ENCODE measurements at places on chromosomes 1 and 21.

- no peak for DNase-seq
Observed at GRCh38 chr1:64309431-64309831, 106.0 kb downstream of the UBE2U start.

DNA sequence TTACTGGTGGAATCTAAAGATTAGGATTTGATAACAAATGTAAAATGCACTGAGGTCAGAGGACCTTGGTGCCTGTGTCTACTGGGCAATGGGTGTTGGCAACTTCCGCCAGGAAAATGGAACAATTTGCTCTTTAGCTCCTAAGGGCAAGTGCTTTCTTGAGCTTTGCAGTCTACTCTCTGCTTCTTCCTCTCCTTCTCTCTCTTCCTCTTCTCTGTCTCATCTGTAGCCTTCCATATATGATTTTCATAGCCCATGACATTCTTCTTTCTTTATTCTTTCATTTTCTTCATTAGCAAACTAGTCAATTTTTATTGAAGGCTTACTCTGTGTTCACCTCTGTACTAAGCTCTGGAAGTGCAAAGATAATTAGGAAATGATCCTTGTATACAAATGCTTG is 35.5 kb downstream of the OVGP1 start:
- no peak for DNase-seq

- no peak for DNase-seq
Observed at GRCh38 chr1:115159958-115160357, 70.7 kb upstream of the TSPAN2 start.

GRCh38 chr1:62117018-62117750 is 77.5 kb upstream of the L1TD1 start:
- DNase-seq, result no peak

DNA sequence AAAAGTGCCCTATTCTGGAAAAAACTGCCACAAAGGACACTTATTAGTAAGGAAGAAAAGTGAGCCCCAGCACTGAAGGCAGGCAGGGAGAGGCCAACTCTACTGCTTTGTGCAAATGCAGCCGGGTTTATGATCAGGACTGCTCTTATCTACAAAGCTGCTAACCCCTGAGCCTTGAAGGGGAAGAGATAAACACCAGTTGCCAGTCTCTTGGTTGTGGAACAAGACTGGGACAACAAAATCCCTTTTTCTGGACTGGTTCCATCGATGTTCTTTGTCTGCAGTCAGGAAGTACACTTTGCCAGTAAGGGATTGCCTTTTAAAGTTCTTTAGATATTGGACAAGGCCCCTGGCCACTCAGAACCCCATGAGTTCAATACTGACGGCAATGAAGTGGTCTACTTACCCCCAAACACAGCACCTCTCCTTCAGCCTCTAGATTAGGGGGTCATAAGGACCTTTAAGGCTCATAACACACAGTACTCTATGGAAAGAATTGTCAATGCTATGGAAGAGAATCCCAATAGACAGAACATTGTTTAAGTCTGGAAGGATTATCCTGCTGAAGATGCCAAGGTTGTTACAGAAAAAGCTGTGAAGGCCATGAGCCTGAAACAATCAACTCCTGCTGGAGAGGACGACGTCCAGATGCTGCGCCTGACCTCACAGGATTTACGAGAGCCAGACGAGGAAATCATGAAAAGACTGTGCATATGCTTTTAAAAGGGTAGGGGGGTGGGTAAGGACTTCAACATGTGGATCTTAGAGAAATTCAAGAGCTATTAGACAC is 43.6 kb downstream of the GNB1 start:
- no peak for DNase-seq

- DNase-seq, result no peak
Observed at GRCh38 chr1:235932090-235932510, 65.4 kb upstream of the LYST start.

GRCh38 chr1:76786222-76786621 is 81.1 kb upstream of the ST6GALNAC5 start:
- no peak for DNase-seq

- peak; percentile 67 for DNase-seq
Observed at GRCh38 chr21:44083631-44084291, 23.4 kb upstream of the PWP2 start.

GRCh38 chr1:58774027-58774426 is 9.8 kb downstream of the JUN start:
- DNase-seq, result no peak

DNA sequence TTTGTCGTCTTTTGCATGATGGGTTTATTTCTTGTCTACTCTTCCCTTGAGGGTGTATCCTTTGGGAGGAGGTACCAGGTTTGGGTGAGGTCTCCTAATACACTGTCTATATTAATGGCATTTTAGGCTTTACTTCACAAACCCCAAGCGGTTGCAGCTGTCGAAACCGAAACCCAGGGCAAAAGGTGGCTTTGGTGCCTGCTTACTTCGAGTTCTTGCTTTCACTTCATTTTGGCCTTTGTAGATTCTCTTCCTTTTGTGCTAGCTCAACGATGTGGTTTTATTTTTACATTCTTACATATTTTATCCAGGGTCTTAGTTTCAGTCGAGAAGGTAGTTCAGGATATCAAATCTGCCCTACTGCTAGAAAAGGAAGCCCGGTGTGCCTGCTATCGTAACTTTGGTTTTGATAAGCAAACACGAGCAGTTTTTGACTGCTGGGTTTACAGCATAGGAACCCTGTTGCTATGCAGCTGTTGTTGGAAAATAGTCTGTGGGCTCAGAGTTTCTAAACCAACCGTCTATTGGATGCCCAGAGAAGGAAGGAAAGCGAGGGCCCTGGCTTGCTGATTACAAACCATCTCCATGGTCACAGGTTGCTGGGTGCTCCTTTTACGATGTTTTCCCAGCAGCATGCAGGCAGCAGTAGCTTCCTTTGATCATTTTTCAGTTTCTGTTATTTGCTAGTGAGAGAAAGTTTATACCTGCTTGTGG is 9.8 kb upstream of the TSPAN2 start:
- DNase-seq, result peak; percentile 58

- no peak for DNase-seq
Observed at GRCh38 chr1:171166361-171166760, 18.7 kb upstream of the FMO2 start.

- DNase-seq, result no peak
Observed at GRCh38 chr1:20885121-20885520, 98.0 kb upstream of the HP1BP3 start.

GRCh38 chr1:214213136-214213535 is 67.8 kb upstream of the SMYD2 start:
- DNase-seq, result no peak

- DNase-seq, result no peak
Observed at GRCh38 chr1:211910913-211911485, 80.4 kb upstream of the LPGAT1 start.

GRCh38 chr1:201020721-201021629 is 2.5 kb downstream of the KIF21B start:
- DNase-seq, result peak; percentile 38

- DNase-seq, result no peak
Observed at GRCh38 chr1:205144751-205145150, 23.0 kb upstream of the RBBP5 start.

DNA sequence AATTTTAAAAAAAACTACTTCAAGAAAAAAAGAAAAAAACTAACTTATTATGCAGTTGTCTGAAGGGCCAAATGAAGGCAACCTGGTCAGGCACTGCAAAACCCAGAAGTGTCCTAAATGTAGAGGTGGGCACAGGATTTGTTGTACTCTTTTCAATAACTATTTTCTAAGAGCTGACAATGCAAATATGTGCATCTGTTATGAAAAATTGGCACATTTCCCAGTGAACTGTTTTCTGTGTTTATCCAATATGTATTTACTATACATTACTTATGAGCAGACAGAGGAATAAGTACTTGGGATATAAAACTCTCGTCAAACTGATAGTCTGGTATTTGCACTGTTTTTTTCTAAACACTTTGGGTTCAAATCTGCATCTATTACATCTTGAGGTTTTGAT is 188.0 kb upstream of the C21orf91 start:
- DNase-seq, result no peak

DNA sequence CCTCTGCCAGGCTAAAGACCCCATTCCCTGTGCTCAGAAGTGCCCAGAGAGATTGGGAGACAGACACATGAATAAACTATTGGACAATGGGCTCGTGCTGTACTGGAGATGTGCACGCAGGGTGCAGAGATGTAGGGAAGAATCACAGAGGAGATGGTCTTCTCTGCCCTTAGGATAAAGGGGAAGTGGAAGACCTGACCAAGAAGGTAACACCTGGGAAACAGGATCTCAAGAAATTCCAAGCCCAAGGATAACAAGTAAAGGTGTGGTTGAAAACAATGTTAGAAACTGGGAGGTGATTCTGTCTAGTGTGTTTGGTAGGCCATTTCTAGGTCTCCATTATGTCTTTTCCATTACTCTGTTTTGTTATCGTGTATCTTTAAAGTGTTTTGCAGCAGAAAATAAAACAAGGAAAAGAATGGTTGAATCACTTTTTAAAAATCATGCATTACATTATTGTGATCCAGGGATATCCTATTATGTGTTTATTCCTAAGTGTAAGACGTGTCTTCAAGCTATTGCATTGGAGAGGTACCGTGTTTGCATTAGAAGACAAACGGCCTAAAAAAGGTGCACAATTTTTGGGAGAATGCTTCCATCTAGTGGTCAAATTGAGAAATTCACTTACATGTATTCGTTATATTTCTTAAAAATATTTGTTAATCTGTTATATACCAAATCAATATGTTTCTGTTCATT is 40.8 kb upstream of the KCTD3 start:
- no peak for DNase-seq

- no peak for DNase-seq
Observed at GRCh38 chr21:16587681-16588375, 858.0 kb downstream of the USP25 start.

DNA sequence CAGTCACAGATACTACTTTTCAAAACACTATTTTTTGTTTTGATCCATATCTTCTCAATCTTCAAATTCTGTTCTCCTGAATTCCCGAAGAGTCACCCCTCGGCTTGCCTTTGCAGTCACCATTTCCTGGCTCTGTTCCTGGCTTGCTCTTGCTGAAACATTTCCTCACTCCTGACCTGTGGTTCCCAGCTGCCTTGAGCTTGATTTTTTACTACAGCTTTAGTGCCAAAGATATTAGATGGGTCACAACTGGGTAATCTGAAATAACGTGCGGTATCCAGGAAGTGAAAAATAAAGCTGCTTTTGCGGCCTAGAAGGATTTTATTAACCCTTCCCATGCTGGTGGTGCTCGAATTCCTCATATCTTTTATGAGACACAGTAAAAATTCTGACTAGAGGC is 318.8 kb downstream of the PCP4 start:
- DNase-seq, result no peak

- DNase-seq, result no peak
Observed at GRCh38 chr1:119879510-119880434, 16.5 kb downstream of the ADAM30 start.

- DNase-seq, result no peak
Observed at GRCh38 chr1:115283681-115284146, 54.3 kb downstream of the NGF start.

GRCh38 chr1:58264462-58264861 is 282.1 kb downstream of the OMA1 start:
- DNase-seq, result no peak

DNA sequence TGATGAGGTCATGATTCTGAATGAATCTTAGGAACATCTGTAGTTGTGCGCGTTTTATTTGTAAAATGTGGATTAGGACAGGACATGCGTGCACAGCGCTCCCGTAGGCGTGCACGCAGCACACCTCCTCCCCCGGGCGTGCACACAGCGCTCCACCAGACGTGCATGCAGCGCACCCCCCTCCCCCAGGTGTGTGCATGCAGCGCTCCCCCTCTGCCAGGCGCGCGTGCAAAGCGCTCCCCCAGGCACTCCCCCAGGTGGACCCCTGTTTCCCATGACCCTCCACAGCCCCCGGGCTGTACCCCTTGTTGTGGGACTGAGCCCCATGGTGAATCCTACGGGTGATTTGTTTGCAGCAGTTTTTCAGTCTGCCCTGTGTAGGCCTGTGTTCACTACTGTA is 61.6 kb downstream of the S100B start:
- no peak for DNase-seq

GRCh38 chr1:204826970-204827369 is 43.7 kb upstream of the NFASC start:
- DNase-seq, result peak; percentile 45

DNA sequence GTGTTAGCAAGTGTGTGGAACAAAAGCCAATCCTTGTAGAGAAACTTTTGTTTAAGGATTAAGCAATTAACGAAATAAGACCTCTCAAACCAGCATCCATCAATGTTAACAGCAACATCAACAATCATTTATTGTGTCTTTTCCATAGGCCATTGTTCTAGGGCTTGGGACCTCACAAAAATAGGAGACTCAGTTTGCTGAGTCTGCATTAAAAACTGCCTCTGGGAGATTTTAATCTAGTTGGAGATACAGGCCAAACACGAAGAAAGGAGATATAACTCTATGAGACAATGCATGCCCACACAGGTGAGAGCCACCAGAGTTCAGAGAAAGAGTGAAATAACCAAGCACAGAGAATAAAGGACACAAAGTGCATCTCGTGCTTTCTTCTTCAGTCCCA is 14.4 kb upstream of the SELP start:
- no peak for DNase-seq

All from stimulated activated CD4-positive, alpha-beta T cell treated with anti-CD3 and anti-CD28 coated beads, Interleukin-2, amount 100 ng/mL, for 24 hours (primary cell).